Activated T-cell treated with anti-CD3 and anti-CD28 coated beads, Interleukin-2, amount 50 U/mL, for 24 hours (primary cell): ENCODE measurements at places on chromosomes 12 and 14.

DNA sequence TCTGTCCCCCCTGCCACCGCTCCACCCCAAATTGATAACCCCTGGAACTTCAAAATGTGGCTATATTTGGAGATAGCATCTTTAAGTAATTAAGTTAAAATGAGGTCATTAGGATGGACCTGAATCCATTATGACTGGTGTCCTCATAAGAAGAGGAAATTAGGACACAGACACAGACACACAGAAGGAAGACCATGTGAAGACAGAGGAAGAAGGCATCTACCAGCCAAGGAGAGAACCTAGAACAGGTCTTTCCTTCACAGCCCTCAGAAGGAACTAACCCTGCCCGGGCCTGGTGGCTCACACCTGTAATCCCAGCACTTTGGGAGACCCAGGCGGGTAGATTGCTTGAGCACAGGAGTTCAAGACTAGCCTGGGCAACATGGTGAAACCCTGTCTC is 3.6 kb upstream of the HRK start:
- peaks cover 19% of the 10 kb centered on the region for H3K4me1 ChIP-seq
- H3K4me3 ChIP-seq: no peak overlapping the region
- DNase-seq: no peak
- no peak overlapping the region for H3K27ac ChIP-seq
- H3K27me3 ChIP-seq: peaks cover 49% of the 10 kb centered on the region

GRCh38 chr12:51391283-51392123 is at the start of gene GALNT6:
GALNT6 (minus strand) TSS chr12:51391406; CDS start chr12:51379781, 11,625 bp downstream.
- H3K27me3 ChIP-seq: no peaks in the 10 kb centered on the region
- DNase-seq: peak; percentile 83
- H3K4me3 ChIP-seq: peak within 1 kb of the TSS; percentile 88
- H3K27ac ChIP-seq: peak within 1 kb of the TSS; percentile 94
- peaks cover 76% of the 10 kb centered on the region for H3K4me1 ChIP-seq
- peaks cover 3% of the 10 kb centered on the region for H3K36me3 ChIP-seq

- H3K27me3 ChIP-seq: no peaks in the 10 kb centered on the region
- no peak for DNase-seq
- H3K27ac ChIP-seq: no peak overlapping the region
- H3K4me3 ChIP-seq: no peak overlapping the region
- H3K36me3 ChIP-seq: no peaks in the 10 kb centered on the region
- H3K4me1 ChIP-seq: no peaks in the 10 kb centered on the region
These were observed 144.5 kb upstream of the KRAS start for GRCh38 chr12:25395227-25395626.

DNA sequence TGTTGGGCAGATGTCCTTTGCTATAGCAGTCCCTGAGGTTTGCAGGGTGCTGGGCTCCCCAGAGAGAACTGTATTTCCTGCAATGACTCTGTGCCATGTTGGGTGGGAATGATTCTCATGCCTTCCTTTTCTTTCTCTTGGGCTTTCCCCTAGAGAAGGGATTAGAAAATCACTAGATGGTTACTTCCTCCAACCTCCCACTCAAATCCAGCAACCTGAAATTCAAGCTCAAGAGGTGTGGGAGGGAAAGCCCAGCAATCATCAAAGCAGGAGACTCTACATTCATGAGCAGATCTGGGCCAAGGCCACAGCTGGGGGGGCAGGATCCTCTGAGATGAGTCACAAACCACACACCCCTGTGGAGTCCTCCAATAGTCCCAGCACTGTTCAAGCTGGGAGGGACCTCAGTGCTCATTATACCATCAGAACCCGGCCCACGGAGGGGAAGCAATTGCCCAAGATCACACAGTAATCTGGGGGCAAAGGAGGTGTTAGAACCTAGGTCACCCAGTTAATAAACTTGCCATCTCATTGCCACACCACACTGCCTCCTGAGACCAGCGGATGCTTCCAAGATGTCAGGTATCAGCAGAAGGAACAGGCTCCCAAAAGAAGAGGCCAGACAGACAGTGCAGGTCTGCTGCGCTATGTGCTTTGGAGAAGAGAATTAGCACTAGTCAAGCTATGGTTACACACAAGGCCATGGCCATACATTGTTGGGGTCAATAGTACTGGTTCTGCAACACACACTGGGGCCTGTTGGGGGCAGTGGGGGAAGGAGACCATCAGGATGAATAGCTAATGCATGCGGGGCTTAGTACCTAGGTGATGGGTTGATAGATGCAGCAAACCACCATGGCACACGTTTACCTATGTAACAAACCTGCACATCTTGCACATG is 65.7 kb downstream of the TTC9 start:
- no peak for DNase-seq
- peaks cover 2% of the 10 kb centered on the region for H3K4me1 ChIP-seq
- no peak overlapping the region for H3K4me3 ChIP-seq

- no peak overlapping the region for H3K27ac ChIP-seq
- no peaks in the 10 kb centered on the region for H3K4me1 ChIP-seq
- H3K36me3 ChIP-seq: no peaks in the 10 kb centered on the region
- no peaks in the 10 kb centered on the region for H3K27me3 ChIP-seq
- H3K4me3 ChIP-seq: no peak overlapping the region
These were observed 301.6 kb upstream of the SLC16A7 start for GRCh38 chr12:59294221-59294620.

DNA sequence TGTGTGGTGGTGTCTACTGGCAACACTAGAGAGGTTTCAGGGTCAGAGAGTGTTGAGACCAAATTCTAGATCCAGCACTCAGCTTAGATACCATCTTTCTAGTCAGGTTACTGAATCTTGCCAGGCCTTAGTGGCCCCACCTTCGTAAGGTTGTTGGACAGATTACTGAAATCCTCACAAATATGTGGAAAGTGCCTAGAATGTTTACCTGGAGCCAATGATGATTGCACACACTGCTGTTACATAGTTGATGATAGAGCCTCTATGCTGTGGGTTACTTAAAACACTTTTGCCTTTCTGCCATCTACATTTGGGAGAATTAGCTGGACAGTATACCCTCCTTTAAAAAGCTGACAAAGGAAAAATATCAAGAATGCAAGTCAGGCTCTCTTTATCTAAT is 33.2 kb downstream of the SRGAP1 start:
- DNase-seq: no peak
- H3K27me3 ChIP-seq: peaks cover 24% of the 10 kb centered on the region
- no peaks in the 10 kb centered on the region for H3K36me3 ChIP-seq
- H3K27ac ChIP-seq: no peak overlapping the region
- H3K4me3 ChIP-seq: no peak overlapping the region
- H3K4me1 ChIP-seq: no peaks in the 10 kb centered on the region

- H3K36me3 ChIP-seq: peaks cover 54% of the 10 kb centered on the region
- H3K27me3 ChIP-seq: no peaks in the 10 kb centered on the region
- H3K4me1 ChIP-seq: peaks cover 4% of the 10 kb centered on the region
- no peak overlapping the region for H3K4me3 ChIP-seq
- DNase-seq: no peak
- no peak overlapping the region for H3K27ac ChIP-seq
These were observed 31.9 kb downstream of the NOPCHAP1 start for GRCh38 chr12:105018012-105018411.

GRCh38 chr14:69423279-69423678 is 24.8 kb downstream of the SLC39A9 start:
- H3K4me1 ChIP-seq: peaks cover 26% of the 10 kb centered on the region
- no peaks in the 10 kb centered on the region for H3K27me3 ChIP-seq

GRCh38 chr12:54282949-54283593 is 2.5 kb downstream of the HNRNPA1 start:
- H3K27ac ChIP-seq: no peak overlapping the region
- DNase-seq: peak; percentile 61
- H3K27me3 ChIP-seq: no peaks in the 10 kb centered on the region
- peaks cover 46% of the 10 kb centered on the region for H3K4me1 ChIP-seq
- H3K36me3 ChIP-seq: no peaks in the 10 kb centered on the region

GRCh38 chr12:64010069-64010686 is 165.7 kb downstream of the SRGAP1 start:
- H3K27me3 ChIP-seq: no peaks in the 10 kb centered on the region
- H3K4me1 ChIP-seq: no peaks in the 10 kb centered on the region
- H3K27ac ChIP-seq: no peak overlapping the region
- H3K36me3 ChIP-seq: no peaks in the 10 kb centered on the region

DNA sequence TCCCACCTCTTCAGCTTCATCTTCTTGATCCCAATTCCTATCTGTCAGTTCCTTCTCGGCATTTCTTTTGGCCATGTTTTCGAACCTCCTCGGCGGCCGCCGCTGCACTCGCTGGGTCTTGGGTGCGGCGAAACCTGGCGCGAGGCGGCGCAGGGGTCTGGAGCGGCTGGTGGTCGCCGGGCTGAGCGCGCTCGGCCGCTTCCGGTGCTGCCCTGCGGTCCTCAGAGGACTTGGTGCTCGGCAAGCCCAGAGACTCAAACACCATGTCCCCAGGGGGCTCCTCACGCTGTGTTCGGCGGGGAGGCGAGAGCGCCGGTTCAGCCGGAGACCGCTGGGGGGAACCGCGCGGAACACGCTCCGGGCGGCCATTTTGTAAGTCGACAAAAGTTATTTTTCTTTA is 51.8 kb downstream of the PPP1R36 start:
- no peak overlapping the region for H3K4me3 ChIP-seq

DNA sequence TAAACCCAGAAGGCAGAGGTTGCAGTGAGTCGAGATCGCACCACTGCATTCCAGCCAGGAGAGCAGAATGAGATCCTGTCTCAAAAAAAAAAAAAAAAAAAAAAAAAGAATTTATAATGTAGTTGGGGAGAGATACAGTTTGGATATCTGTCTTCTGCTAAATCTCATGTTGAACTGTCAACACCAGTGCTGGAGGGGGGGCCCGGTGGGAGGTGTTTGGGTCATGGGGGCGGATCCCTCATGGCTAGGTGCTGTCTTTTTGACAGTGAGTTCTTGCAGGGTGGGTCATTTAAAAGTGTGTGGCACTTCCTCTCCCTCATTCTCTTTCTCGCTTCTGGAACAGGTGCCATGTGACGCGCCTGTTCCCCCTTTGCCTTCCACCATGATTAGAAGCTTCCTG is 32.8 kb downstream of the CLIP1 start:
- no peak overlapping the region for H3K27ac ChIP-seq
- H3K4me3 ChIP-seq: no peak overlapping the region
- no peaks in the 10 kb centered on the region for H3K27me3 ChIP-seq
- peaks cover 6% of the 10 kb centered on the region for H3K36me3 ChIP-seq

- H3K4me3 ChIP-seq: peak overlapping the region; percentile 63
- H3K36me3 ChIP-seq: no peaks in the 10 kb centered on the region
- peak; percentile 52 for DNase-seq
- peak overlapping the region; percentile 50 for H3K27ac ChIP-seq
- H3K27me3 ChIP-seq: peaks cover 3% of the 10 kb centered on the region
- peaks cover 23% of the 10 kb centered on the region for H3K4me1 ChIP-seq
These were observed 164.1 kb downstream of the ZFP36L1 start for GRCh38 chr14:68628605-68629310.

DNA sequence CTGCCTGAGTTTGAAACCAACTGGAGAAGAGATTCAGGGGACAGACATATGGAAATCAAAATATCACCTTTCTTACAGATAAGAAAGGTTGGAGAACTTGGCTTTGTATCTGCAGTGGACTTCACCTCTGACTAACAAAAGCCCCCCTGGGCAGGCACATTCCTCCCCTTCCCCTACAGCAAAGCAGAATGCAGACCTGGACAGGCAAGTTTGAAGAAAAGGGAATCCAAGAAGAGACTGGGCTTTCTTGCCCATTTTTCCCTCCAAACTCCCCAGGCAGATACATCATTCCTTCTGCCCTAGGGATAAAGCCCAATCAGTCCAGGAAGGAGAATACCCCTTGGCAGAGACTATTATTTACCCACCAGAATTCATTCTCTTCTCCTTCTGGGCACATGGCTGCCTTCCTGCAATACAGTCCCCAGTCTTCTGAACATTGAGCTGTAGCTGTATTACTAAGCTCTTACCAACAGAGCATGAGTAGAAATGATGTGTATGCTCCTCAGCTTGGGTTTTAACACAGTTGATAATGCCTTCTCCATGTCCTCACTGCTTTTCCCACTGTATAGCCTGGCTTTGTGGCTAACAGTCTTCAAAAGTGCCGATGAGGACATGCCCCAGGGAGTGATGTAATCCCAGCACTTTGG is 17.4 kb upstream of the NAP1L1 start:
- H3K27ac ChIP-seq: no peak overlapping the region
- no peaks in the 10 kb centered on the region for H3K36me3 ChIP-seq
- no peak for DNase-seq
- no peaks in the 10 kb centered on the region for H3K4me1 ChIP-seq
- H3K4me3 ChIP-seq: no peak overlapping the region
- H3K27me3 ChIP-seq: peaks cover 5% of the 10 kb centered on the region

DNA sequence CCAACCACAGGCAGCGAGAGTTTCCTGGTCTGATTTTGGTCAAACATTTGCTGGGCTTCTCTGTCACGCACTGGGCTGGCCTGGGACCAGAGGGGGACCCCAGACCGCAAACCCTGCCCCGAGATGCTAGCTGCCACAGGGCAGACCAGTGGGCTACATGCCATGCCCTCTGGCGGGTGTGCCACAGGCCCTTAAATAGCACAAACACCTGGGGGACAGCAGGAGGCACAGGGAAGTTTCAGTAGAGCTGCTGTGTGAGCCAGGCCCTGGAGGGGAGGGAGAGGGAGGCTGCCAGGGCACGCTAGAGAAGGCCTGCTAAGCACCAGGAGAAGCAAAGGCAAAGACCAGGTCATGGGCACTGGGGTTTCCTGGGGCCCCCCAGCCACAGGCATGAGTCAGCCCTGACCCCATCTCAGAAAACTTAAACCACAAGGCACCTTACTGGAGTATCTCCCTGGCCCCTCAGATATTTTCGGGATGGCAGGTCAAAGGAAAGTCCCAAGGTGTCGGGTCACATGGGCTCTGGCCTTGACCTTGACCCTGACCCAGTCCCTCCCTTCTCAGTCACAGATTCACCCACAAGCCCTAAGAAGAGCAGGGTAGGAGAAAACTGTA is 29.2 kb downstream of the ITPK1 start:
- H3K4me3 ChIP-seq: no peak overlapping the region
- peak overlapping the region; percentile 90 for H3K27ac ChIP-seq
- peaks cover 69% of the 10 kb centered on the region for H3K4me1 ChIP-seq
- H3K27me3 ChIP-seq: no peaks in the 10 kb centered on the region
- no peaks in the 10 kb centered on the region for H3K36me3 ChIP-seq

- no peaks in the 10 kb centered on the region for H3K36me3 ChIP-seq
- H3K4me1 ChIP-seq: peaks cover 21% of the 10 kb centered on the region
- peak overlapping the region; percentile 39 for H3K27ac ChIP-seq
These were observed 26.2 kb upstream of the CHPT1 start for GRCh38 chr12:101671157-101671791.

- DNase-seq: no peak
- no peak overlapping the region for H3K4me3 ChIP-seq
- peaks cover 50% of the 10 kb centered on the region for H3K4me1 ChIP-seq
- no peak overlapping the region for H3K27ac ChIP-seq
These were observed 34.7 kb upstream of the AMIGO2 start for GRCh38 chr12:47114481-47114892.

DNA sequence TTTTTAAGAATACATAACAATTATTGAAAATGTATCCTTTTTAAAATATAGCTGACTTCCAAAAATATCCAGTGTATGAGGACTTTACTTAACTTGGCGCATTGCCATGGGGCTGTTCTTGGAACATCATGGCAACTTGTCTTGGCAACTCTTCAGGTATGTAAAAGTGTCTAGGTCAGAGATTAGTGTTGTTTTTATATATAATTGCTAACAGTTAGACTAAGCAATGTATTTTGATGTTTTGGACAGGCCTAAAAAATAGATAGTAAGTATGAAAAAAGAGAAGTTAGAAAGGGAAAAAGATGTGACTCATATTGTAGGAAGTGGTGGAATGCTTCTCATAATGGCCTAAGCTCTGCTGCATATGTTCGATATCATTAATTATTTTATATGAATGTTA is 70.9 kb downstream of the MON2 start:
- H3K4me1 ChIP-seq: peaks cover 11% of the 10 kb centered on the region
- no peak for DNase-seq
- H3K4me3 ChIP-seq: no peak overlapping the region
- no peak overlapping the region for H3K27ac ChIP-seq

GRCh38 chr12:109295764-109296425 is 13.2 kb downstream of the FOXN4 start:
- peaks cover 45% of the 10 kb centered on the region for H3K27me3 ChIP-seq
- DNase-seq: no peak
- no peaks in the 10 kb centered on the region for H3K4me1 ChIP-seq
- no peak overlapping the region for H3K27ac ChIP-seq
- H3K4me3 ChIP-seq: no peak overlapping the region
- H3K36me3 ChIP-seq: no peaks in the 10 kb centered on the region
